ENCODE measurements at places on chromosomes 2 and 18.

- no peak for DNase-seq
These were observed 500 bp downstream of the LIMS1 start for GRCh38 chr2:108534584-108535356.

GRCh38 chr2:205909184-205909572 is 176.8 kb downstream of the INO80D start:
- DNase-seq = no peak

GRCh38 chr2:30271301-30271700 is 40.0 kb downstream of the LBH start:
- no peak for DNase-seq

- no peak for DNase-seq
These were observed 44.6 kb upstream of the RND3 start for GRCh38 chr2:150532020-150532419.

DNA sequence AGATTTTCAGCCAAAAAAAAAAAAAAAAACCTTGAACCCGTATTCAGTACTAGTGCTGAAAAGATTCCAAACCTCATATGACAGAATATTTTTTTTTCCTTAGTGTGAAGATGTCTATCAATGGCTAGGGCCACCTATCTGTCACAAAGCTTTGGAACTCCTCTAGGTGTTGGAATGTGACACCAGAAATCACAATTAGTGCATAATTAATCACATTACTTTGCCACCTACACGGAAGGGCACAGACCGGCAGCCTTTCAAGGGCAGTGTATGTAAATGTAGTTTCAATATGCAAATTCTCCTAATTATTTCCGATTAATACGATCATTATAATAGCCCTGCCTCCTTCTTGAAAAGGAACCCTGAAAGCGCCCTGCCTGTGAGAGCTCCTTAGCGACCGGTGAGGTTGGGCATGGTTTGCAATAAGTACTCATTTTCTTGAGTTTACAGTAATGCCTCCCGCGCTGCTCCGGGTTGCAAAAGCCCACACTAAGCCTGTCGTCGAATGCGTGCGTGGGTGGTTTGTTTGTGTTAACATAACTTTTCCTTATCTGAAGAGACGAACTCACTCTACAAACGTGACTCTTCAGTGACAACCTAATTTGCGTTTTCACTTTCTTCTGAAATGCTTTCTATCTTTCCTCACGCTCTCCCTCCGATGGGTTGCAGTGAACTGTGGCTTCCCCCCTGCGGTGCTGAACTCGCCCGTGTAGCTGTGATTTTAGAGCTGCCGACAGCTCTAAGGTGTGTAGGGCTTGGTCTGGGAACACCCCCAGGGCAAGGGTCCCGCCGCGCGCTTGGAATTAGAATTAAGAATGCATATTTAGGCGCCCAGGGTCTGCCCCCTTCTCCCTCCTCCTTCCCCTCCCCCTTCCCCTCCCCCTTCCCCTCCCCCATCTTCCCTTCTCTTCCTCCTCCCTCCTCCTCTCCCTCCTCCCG is 765 bp upstream of the ID2 start:
- peak; percentile 73 for DNase-seq

DNA sequence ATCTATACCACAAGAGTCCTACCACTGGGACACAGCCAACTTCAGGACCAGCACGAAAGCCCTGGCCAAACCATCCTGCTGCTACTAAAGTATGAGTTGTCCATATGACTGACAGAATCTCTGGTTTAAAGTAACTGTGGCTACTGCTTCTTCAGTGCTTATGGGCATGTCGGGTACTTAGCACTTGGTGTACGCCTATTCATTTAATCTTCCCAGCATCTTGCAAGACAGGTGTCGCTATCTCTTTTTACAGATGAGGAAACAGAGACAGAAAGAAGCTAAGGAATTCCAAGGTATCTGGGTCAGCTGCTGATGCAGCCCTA is 203.4 kb upstream of the ID2 start:
- no peak for DNase-seq

- no peak for DNase-seq
These were observed 47.2 kb upstream of the XPO1 start for GRCh38 chr2:61585383-61585782.

DNA sequence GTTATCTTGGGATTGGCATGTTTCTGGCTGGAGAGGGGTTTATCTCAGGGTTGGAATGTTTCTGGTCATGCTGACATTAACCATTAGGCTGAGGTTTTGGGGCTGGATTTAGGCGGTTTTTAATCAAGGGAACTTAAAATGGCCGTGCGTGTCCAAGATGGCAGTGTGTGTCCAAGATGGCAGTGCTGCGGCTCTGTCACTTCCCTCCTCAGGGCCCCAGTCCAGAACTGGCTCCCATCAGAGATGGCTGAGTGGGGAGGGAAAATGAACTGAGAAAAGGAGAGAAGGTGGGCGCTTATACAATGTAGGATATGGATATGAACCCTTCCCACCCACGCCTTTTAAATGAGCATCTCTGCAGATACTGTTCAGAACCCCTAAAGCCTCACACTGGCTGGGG is 175.5 kb upstream of the MYT1L start:
- DNase-seq = no peak

GRCh38 chr2:178775975-178776374 is 31.2 kb downstream of the TTN start:
- DNase-seq = no peak

- peak; percentile 52 for DNase-seq
These were observed 26.9 kb downstream of the C18orf63 start for GRCh38 chr18:74342416-74343043.

DNA sequence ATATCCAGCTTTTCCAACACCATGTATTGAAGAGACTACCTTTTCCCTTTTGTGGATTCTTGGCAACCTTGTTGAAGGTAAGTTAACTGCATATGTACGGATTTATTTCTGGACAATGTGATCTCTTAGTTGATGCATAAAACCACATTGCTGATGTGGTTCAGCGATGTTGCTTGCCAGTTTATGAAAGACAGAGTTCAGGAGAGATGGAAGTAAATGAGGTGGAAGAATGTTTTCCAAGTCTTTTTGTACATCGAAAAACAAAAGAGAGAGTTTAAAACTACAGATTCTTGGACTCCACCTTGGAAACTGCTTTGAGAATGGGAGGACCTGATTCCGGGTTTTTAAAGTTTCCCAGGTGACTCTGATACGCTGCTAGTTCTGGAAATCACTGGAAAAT is 43.8 kb downstream of the MOB4 start:
- DNase-seq = no peak

- no peak for DNase-seq
These were observed 6.3 kb downstream of the MEX3C start for GRCh38 chr18:51191128-51191717.

DNA sequence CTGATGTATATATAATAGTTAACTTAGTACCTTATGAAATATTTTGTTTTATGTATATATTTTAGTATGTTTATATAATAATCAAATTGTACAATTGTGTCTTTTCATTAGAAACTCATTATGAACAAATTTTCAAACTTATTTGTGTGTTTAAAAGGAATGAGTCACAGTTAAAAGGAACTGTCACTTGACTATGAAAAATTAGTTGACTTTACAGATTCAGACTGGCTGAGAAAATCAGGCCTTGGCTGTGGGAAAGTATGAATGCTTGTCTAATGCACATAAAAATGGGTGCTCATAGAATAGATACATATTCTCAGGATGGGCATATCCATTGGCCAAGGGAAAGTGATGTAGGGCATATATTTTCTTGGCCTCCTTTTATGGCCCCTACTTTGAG is 576.8 kb downstream of the SATB2 start:
- no peak for DNase-seq

- no peak for DNase-seq
These were observed 99.6 kb downstream of the ATL2 start for GRCh38 chr2:38277245-38278116.

- DNase-seq = no peak
These were observed 31.3 kb upstream of the MSTN start for GRCh38 chr2:190093793-190094192.

GRCh38 chr2:54639609-54640008 is 83.9 kb upstream of the EML6 start:
- no peak for DNase-seq

DNA sequence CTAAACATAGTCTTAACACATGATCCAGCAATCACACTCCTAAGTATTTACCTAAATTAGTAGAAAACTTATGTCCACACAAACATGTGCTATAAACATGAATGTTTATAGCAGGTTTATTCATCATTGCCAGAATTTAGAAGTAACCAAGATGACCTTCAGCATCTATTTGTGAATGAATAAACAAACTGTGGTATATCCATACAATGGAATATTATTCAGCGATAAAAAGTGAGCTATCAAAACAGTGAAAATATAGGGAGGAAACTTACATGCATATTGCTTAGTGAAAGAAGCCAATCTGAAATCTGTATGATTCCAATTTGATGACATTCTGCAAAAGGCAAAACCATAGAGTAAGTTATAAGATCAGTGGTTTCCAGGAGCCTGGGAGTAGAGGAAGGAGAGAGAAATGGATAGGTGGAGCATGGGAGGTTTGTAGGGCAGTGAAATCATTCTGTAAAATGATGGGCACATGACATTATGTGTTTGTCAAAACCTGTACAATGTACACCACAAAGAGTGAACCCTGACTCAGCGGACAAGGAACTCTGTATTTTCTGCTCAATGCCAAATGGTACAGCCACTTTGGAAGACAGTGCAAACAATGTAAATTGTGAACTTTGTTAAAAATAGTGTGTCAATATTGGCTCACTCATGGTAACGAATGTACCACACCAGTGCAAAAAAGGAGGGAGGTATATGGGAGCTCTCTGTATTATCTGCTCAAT is 61.9 kb upstream of the IGFBP2 start:
- DNase-seq = no peak

GRCh38 chr2:212961255-212961654 is 190.2 kb downstream of the IKZF2 start:
- no peak for DNase-seq

- no peak for DNase-seq
These were observed 51.1 kb upstream of the EPC2 start for GRCh38 chr2:148593421-148593820.

GRCh38 chr18:28178720-28179119 is 1.8 kb upstream of the CDH2 start:
- no peak for DNase-seq

GRCh38 chr18:54856105-54856646 is 27.9 kb downstream of the RAB27B start:
- DNase-seq = no peak
